ENCODE measurements at places on chromosomes 3 and 15.

- no peak for DNase-seq
These were observed 36.2 kb downstream of the CBLB start for GRCh38 chr3:105832644-105833043.

DNA sequence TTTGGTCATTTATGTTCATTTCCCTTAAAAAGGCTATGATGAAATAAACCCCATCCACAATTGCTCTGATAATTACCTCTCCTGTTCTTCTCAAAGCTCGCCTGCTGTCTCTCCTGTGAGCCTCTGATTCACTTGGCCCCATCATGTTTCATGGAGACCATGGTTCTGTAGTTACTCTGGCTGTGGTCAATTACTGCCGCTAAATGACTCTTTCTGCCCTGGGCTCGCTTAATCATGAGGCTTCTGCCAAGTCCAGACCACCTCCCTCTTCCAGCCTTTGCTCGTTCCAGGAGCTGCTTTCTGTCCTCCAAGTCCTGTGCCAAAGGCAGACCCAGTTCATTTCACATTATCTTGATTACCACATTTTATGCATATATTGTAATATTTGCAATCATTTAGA, 91.9 kb downstream of the THSD4 start:
- no peak for DNase-seq

GRCh38 chr15:40929660-40930429, 705 bp downstream of the DLL4 start:
- DNase-seq = no peak

DNA sequence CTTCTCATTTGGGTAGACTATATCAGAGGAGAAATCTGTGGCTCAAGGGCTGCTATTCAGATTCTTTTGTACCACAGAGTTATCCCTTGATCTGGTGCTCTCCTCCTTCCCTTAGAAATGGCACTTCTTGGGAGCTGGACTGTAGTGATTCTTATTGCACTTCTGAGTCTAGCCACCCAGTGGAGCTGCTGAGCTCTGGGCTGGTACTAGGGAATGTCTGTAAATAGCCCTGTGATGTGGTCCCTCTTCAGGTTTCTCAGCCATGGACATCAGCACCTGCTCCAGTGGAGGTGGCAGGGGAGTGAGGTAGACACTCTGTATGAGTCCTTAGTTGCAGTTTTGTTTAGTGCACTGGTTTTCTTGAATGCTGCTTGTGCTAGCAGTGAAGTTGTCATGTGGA, 1292.6 kb downstream of the SI start:
- DNase-seq = no peak
